Left renal pelvis (tissue), 4 donors: ENCODE measurements at places on chromosomes 1 and 21. TPM values are rescaled to one million over a fixed set of nuclear protein-coding genes. Genes with fewer than 3 reads are reported as not detected.

Gene TPRG1L
- polyA plus RNA-seq, result 45.0 TPM

Gene OR2T2
- not detected for polyA plus RNA-seq

Gene FAAH
- 31.1 TPM for polyA plus RNA-seq

Gene SYT14
- polyA plus RNA-seq, result 0.39 TPM

Gene SH3BGR
- 5.8 TPM for polyA plus RNA-seq

Gene ACADM
- 145 TPM for polyA plus RNA-seq

Gene MAST2
- polyA plus RNA-seq, result 43.0 TPM

Gene CFAP74
- 0.39 TPM for polyA plus RNA-seq

Gene KCNN3
- polyA plus RNA-seq, result 2.6 TPM

Gene CCDC18
- 9.8 TPM for polyA plus RNA-seq

Gene IL24
- 0.33 TPM for polyA plus RNA-seq

Gene FCN3
- polyA plus RNA-seq, result 0.98 TPM

Gene SYT2
- polyA plus RNA-seq, result 2.0 TPM

DNA sequence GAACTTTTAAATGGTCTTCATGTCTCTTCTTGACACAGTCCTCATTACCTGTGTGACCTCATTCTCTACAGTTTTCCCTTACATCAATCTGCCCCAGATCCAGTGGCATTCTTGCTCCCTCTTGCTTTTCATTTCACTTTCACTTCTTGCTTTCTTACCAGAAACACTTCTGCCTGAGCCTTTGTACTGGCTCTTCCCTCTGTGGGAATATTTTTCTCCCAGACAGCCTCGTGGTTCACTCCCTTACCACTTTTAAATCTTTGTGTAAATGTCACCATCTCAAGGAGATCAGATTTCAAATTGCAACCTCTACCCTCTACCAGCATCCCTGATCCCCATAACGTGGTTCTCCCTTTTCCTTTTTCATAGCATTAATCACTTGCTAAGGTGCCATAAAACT lies 73.2 kb downstream of the DISC1 start:
- no peak for DNase-seq

GRCh38 chr1:51567653-51568052 lies 48.6 kb upstream of the EPS15 start:
- no peak for DNase-seq

DNA sequence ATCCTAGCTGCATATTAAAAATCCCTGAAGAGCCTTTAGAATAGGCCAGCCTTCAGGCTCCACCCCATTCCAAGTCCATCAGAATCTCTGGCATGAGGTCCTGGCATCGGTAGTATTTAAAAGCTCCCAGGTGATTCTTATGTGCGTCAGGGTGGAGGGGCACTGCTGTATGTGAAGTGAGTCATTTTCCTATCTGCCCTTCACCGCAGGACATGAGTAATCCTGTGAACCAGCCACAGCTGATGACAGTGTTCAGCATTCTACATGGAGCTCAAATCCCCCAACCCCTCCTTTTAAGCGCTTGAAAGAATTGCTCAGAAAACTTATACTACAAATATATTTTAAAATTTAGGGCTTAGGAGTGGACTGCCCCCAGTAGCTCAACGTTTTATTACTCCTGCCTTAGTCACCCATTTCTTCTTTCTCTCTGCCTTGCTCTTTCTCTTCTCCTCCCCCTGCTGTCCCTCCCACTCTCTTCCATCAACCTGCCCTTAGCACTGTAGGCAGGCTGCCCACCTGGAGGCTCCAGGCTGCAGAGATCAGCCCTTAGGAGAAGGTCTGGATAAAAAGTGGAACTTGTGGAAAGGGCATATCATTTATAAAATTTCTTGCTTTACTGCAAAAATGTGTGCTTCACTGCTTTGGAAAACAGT lies 73.8 kb upstream of the ZNF281 start:
- DNase-seq, result no peak

DNA sequence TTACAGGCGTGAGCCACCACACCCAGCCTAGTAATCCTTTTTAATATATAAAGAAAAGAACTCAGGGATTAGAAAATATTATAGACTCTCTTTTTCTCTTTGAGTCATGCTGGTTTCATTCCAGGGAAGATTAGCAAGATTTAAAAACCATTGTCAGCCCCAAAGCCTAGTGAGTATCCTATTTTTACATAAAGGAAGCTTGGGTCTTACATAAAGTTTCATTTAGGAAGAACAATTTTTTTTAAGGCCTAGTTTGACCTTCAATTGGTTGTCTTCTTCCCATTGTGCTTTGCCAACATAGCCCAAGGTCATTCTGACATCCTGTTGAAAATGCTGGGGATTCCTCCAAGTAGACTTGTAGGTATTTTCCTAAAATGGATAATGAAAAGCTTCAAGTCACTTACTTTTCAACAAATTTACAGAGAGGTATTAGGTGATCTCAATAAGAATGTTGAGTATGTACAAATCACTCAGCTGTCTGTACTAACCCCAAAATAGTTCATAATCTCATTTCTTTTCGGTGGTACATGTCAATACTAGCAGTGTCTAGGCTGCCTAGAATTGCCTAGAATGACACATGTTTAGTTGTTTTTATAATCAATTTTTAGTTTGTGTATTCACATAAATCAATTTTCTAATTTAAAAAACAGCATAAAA lies 4.3 kb upstream of the KIF14 start:
- no peak for DNase-seq

DNA sequence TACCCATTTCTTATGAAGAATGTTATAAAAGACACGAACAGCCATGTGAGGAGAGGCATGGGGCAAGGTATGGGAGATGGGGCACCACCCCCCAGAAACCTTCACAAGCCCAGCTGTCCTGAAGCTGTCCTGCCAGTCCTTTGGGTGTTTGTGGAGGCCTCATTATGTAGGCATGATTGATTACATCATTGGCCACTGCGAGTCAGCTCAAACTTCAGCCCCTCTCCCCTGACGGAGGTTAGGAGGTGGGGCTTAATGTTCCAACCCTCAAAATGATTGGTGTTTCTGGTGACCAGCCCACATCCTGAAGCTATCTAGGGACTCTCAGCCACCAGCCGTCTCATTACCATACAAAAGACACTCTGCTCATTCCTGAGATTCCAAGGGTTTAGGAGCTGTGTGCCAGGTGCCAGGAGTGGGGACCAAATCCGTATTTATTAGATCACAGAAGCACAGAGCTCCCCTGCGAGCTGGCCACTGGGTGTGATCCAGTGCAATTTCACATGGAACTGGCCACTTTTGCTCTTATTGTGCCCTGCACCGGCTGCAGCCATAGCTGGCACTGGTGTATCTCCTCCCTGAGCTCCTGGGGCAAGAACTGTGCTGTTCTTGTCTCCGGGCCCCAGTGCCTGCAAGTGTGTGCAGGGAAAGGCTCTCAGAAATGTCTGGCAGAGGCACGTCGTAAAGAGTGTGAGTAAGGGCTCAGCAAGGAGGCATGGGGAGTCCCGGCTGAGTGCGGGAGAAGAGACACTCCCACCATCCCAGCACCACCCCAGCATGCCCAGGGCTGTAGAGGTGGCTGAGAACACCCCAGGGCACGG lies 10.5 kb downstream of the KIAA1614 start:
- no peak for DNase-seq

DNA sequence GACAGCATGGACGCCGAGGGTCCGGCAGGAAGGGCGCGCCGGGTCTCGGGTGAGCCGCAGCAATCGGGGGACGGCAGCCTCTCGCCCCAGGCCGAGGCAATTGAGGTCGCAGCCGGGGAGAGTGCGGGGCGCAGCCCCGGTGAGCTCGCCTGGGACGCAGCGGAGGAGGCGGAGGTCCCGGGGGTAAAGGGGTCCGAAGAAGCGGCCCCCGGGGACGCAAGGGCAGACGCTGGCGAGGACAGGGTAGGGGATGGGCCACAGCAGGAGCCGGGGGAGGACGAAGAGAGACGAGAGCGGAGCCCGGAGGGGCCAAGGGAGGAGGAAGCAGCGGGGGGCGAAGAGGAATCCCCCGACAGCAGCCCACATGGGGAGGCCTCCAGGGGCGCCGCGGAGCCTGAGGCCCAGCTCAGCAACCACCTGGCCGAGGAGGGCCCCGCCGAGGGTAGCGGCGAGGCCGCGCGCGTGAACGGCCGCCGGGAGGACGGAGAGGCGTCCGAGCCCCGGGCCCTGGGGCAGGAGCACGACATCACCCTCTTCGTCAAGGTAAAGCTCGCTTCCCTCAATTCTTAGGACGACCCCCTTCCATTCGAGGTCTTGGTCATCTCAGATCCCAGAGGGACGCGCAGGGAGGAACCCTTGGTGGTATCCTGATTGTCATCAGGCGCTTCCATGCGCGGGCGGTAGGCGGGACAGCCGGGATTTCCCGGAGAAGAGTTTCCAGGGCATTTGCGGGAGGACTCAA lies 1.6 kb downstream of the CLIC6 start:
- DNase-seq, result no peak

DNA sequence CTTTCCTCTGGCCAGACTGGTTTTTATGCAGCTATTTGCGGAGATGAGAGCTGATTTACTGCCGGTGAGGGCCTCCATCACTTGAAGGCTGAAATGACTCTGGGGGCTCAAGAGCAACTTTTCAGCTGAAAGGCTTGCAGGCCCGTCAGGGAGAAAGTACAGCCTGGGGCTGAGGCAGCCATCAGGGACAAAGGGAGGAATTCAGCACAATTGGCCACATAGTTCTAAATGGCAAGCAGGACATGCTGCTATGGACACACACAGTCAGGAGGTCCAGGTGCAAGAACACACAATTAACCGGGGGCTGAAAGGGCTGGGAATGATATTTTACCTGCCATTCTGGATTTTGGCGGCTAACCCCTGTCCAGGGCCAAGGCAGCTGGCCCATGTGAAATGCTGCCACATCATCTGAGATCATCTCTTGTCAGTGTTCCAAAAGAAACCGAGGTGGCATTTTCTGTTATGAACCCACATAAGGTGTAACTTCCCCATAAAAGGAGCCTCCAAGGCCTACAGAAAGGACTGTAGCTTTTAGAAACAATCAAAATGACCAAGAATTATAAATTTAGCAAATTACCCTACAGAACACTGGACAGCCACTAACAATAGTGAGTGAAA lies 58.2 kb downstream of the LMX1A start:
- DNase-seq, result no peak

- DNase-seq, result no peak
These were observed at the start of gene TRIM58 for GRCh38 chr1:247857069-247857984. Gene TRIM58, plus strand, starts transcription at chr1:247857187. Its CDS starts 60 bp downstream, at chr1:247857247.

DNA sequence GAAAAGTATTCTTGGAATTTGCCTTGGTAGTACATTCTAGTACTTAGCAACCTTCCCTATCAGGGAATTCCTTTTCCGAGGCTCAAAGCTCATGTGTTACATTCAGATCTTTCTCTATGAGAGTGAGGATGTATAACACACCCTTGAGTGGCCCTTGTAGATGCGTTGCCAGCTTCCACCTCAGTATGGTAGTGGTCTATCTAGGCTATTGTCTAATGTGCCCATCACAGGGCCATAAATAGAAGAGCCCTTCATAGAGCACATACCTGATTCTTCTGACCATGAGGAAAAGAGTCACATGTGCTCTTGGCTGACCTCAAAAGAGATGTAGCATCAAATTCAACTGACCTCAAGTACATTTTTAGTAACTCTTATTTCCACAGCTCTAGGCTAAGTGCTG lies 14.0 kb upstream of the ZC3H11B start:
- DNase-seq, result no peak

- no peak for DNase-seq
These were observed 20.2 kb upstream of the PLEKHG5 start for GRCh38 chr1:6511561-6512244.

- DNase-seq, result no peak
These were observed 81.6 kb upstream of the ACTL8 start for GRCh38 chr1:17673329-17674072.

DNA sequence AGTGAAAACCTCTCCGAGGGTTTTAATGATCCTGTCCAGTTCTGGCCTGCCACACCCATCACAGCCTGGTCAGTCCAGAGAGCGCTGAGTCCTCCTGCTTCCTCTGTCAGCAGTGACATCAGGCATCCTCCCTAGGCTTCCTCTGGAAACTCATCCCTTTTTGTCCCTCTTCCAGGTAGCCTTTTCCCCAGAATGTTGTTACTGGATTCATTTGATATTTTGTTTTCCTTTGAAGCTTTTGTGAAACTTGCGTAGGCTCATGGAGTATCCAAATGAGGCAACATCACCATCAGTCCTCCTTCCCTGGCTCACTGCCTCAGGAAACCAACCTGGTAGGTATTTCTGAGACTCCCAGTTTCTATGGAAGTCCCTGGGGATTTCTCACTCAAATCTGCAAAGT lies 27.0 kb upstream of the IGSF3 start:
- no peak for DNase-seq

DNA sequence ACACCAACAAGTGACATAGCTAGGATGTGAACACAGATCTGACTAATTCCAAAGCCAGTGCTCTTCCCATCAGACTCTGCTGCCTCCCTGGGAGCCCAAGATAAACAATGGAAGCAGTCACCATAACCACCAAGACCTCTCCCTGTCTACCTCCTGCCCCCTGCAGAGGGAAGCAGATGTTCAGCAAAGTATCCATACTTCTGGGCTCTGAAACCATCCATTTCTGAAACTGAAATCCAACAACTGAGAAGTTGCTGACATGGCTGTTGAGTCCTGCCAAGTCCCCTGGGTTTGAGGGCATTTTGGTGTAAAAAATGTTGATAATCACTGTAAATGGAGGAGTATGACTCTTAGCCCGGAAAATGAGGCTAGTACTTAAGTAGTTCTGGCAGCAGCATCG lies 102.1 kb downstream of the TYW3 start:
- no peak for DNase-seq

DNA sequence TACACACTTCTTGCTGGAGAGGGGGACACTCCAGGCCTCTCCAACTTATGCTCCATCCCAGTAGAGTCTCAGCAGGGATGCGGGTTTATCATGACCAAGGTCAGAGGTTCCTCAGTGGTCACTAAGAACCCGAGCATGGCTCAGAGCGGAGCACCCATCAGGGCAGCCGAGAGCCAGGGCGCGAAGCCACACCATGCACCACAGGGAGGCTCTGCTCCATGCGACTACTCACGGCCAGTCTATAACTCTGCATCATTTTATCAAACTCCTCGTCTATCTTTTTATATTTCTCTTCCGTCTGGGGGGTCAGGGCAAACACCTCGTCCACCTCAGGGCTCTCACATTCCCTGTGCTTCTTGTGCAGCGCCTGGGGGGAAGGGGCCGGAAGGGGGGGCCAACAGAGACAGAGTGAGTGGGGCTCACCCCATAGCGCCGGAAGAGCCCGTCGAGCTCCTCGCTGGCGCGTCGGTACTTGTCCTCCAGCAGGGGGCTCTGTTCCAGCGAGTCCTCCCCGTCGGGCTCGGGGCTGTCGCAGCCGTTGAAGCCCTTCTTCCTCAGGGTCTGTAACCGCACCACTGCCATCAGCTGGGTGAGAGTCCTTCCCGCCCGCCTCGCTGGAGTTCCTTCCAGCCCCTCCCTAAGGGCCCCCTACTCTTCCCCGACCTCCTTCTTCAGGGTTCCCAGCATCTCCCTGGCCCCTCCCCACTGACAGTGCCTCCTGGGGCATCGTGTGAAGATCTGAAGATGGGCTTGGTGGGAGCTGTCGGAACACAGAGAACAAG lies 20.0 kb downstream of the MEF2D start:
- no peak for DNase-seq

DNA sequence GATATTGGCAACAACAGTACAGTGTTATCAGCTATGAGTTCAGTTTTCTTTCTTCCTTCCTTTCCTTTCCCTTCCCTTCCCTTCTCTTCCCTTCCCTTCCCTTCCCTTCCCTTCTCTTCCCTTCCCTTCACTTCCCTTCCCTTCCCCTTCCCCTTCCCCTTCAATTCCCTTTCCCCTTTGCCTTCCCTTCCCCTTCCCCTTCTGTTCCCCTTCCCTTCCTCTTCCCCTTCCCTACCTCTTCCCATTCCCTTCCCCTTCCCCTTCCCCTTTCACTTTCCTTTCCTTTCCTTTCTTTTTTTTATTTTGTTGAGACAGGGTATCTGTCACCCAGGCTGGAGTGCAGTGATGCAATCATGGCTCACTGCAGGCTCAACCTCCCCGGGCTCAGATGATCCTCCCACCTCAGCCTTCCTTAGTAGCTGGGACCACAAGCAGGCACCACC lies 72.3 kb upstream of the CAPZB start:
- DNase-seq, result no peak

GRCh38 chr1:51488372-51489050 lies 30.6 kb downstream of the EPS15 start:
- DNase-seq, result no peak
